Upper lobe of left lung (tissue), 6 donors: ENCODE measurements at places on chromosomes 1 and 21. TPM values are rescaled to one million over a fixed set of nuclear protein-coding genes. Genes with fewer than 3 reads are reported as not detected.

Gene AMY1C
- total RNA-seq, result 5.7 TPM

Gene SLC45A1
- 0.92 TPM for total RNA-seq

- no peak for DNase-seq
Measured at GRCh38 chr1:27559466-27560030, 44.4 kb downstream of the AHDC1 start.

GRCh38 chr1:154485106-154485505 lies 16.9 kb upstream of the TDRD10 start:
- no peak for DNase-seq

GRCh38 chr1:89276690-89277089 lies 4.0 kb upstream of the GBP5 start:
- DNase-seq, result no peak

DNA sequence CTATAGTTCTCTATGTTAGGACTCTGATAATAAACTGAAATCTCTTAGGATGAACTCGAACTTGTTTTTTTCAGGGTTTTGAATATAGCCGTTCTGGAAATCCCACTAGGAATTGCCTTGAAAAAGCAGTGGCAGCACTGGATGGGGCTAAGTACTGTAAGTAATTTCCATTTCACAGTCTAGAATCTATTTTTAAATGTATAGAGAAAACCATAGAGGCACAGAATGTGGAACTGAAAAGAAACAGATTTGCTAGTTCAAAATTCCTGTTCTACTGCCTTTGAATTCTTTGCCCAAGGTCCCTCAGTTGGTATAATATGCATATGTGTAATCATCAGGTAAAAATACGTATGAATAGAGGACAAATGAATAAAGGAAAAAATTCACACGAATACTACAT lies 4.8 kb downstream of the CTH start:
- DNase-seq, result no peak
